Daoy (cell line): ENCODE measurements at places on chromosomes 4 and X. TPM values are rescaled to one million over a fixed set of nuclear protein-coding genes. Genes with fewer than 3 reads are reported as not detected.
A peak's percentile ranks its signal among the peaks of the same experiment; 100 is the strongest.

Gene WDFY3
- total RNA-seq, result 5.1 and 6.3 TPM in 2 replicates

DNA sequence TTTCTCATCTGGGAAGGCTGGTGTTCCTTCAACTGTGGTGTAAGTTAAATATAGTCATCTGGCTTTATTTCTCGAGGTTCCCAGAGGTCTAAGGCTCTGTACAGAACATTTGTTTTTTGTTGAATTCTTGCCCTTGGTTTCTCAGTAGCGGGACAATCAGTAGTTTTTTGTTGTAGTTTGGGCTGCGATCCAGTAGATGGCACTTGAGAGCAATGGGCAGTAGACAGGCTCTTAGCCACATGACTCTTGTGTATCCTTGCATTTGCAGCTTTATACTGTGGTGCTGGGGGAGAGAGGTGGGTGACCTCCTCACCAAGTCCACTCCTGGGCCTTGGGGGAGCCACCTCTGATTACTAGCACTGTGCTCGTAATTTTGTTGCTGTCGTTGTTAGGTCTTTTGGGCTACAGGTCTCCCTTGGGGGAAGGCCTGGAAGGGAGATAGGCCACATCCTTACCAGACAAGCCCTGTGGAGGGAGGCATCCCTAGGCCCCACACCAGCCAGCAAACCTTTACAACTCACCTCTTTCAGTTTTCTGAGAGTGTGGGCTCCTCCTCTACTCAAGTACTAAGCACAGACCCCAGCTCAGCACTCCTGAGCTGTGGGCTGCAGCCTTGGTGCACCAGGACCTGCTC is 8.1 kb downstream of the ETDB start:
- DNase-seq, result peak; percentile 12

- DNase-seq, result peak; percentile 82
Measured at GRCh38 chr4:84966382-84967242, at the start of gene WDFY3. Gene WDFY3, minus strand, starts transcription at chr4:84966690. Its CDS starts 106,099 bp downstream, at chr4:84860591.

GRCh38 chr4:147136751-147137150 is 191.1 kb upstream of the TTC29 start:
- no peak for DNase-seq

GRCh38 chr4:123183308-123183707 is 213.3 kb upstream of the SPRY1 start:
- no peak for DNase-seq

Gene BEX1
- total RNA-seq, result 26.9 and 37.9 TPM in 2 replicates

GRCh38 chr4:12399781-12400180 is 971.1 kb upstream of the HS3ST1 start:
- no peak for DNase-seq

- no peak for DNase-seq
Measured at GRCh38 chr4:149735796-149736195, 79.8 kb downstream of the IQCM start.

Gene GRPR
- not detected in 2 replicates for total RNA-seq

Gene NEUROG2
- 0.06 TPM in 1 of 2 replicates, not detected in the other for total RNA-seq

Gene TMEM187
- 0.86 and 1.5 TPM in 2 replicates for total RNA-seq

DNA sequence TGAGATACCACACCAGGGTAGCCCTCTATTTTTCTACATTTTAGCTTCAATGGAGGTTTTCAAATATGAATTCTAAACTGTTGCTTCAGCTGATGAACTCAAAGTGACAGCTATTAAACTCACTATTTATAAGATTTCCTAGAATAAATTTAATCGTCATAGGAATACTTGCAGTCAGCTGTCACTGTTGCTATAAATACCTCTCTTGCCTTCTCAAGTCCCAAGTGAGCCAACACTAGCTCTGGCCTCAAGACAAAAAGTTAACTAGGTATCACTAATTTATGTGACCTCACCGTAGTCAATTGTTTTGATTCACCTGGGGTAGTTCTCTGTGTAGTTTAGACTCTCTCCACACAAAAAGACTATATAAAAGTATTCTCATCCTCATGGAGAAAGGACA is 34.3 kb upstream of the PROM1 start:
- DNase-seq, result no peak

Gene IBSP
- not detected in 2 replicates for total RNA-seq

GRCh38 chr4:106355193-106355592 is 13.4 kb downstream of the GIMD1 start:
- no peak for DNase-seq

DNA sequence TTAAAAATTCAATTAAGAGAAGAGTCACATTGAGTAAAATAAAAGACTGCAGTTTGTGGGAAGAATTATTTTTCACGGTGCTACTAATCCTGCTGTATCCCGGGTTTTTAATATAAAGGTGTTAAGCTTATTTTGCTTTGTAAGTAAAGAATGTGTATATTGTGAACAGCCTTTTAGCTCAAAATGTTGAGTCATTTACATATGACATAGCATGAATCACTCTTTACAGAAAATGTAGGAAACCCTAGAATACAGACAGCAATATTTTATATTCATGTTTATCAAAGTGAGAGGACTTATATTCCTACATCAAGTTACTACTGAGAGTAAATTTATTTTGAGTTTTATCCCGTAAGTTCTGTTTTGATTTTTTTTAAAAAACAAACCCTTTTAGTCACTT is 39.7 kb downstream of the IRS4 start:
- no peak for DNase-seq

- no peak for DNase-seq
Measured at GRCh38 chr4:82489987-82490386, 59.6 kb downstream of the ENOPH1 start.

Gene DMP1
- not detected in 2 replicates for total RNA-seq

DNA sequence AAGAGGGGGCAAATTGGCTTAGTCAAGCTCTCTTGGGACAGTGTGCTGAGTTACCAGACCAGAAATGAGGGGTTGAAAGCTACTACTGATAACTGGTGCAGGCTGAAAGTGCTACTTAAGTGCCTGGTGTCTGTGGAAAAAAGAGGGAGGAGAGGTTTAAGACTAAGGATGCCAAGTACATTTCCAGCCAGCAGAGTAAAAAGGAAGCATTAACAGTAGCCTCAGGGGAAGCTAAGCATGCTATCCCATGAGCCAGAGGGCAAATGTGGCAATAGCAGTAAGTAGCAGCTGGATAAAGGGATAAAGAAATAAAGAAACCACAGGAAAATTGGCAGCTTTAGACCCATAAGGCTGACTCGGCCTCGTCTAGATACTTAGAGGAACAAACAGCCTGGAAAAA is 196.3 kb upstream of the MAB21L2 start:
- DNase-seq, result peak; percentile 7

DNA sequence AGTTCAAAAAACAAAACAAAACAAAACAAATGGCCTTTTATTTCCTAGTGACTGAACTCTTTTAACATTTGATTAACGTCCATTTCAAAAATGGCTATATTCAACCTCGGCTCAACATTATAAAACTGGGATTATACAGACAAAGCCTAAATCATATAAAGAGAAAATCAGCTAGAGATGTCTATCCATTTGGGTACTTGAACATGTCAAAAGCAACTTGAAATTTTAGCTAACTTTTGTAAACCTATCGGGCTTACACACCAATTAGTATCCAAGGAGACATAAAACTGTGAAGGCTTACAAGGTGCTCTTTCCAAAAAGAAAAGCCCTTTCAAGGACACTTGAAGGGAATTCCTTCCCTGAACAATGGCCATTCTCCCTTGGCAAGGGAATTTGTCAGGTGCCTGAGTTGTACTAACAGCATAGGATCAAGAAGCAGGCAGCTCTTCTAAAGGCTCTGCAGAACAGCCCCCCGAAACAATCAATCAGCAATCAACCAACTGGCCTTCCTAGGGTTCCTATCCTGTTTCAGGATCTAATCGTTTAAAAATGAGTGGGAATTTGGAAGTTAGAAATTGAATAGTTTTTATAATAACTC is 633.7 kb upstream of the HTR2C start:
- DNase-seq, result no peak

Gene GC
- not detected in 2 replicates for total RNA-seq

GRCh38 chrX:56764975-56765791 is 36.1 kb downstream of the NBDY start:
- no peak for DNase-seq

Gene LIMCH1
- total RNA-seq, result 30.2 and 40.7 TPM in 2 replicates

Gene EMCN
- total RNA-seq, result not detected in 2 replicates

Gene STEEP1
- total RNA-seq, result 59.4 and 87.3 TPM in 2 replicates

DNA sequence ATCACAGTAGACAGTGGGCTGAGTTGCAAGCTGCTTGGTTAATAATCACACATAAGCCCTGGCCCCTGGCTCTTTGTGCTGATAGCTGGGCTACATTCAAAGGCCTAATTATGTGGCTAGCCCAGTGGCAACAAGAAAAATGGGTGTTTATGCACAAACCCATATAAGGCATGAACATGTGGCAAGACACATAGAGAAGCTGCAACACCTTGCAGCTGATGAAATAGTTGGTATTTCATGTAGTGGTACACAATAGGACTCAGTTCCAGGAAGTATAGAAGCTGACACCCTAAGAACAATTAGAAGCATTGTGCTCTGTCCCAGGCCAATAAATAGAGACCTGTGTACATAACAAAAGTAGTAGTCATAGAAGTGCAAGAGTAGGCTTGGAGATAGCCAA is 14.6 kb upstream of the ZNF630 start:
- DNase-seq, result no peak

DNA sequence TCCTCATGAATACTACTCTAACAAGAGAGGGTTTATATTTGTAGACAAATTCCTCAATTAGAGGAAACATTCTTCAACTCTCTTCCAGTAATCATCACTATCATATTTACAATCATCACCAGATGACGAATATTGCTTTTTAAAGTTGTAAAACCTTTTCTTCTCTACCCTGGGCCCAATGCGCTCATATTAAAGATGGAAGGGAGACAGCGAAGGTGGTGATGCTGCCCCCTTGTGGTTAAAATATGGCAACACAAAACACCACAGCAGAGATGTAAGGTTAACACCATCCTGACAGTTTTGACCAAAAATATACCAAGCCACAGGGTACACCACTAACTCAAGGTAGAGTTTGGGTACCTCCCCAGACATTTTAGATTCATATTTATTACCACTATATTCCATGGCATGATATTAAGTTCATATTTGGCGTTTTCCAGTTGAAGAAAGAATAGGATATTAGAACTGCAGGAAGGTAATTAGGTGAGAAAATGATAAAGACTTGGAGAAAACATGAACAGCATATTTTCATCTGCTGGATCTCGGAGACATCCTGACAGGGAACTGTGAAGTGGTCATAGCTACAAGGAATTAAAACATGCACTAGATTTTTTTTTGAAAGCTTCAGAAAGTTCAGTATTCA is 72.8 kb downstream of the SLC9A7 start:
- peak; percentile 19 for DNase-seq

DNA sequence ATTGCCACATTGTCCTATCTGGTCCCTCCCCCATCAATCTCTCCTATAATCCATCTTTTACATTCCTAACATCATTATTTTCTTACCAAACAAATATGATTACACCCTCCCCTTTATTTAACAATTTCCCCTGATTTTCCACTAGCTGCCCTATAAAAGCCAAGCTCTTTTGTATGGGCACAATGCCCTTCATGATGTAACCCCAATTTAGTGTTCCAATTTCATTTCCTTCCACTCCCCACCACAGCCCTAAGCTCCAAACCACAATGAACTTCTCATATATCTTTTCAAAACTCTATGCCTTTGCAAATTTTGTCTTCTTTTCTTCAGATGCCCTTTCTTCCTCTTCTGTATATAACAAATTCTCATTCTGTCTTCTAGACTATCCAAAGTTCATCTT is 39.5 kb upstream of the PTPN13 start:
- DNase-seq, result peak; percentile 4

DNA sequence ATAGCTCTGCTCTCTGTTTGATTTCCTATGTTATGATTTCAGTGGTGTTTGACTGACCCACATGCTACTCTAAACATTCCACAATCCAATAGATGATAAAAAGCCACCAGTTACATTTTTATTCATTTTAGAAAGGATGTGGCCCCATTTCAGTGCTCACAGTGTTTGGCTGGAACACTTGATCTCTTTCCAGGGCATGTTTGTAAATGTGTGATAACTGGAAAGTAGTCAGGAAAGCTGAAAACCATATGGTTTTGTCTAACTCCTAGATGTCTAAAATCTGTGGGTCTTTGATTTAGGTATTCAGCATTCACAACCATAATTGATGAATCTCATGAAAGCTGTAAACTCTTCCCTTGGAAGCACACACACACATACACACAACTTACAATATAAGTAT is 904.9 kb upstream of the AGA start:
- no peak for DNase-seq

DNA sequence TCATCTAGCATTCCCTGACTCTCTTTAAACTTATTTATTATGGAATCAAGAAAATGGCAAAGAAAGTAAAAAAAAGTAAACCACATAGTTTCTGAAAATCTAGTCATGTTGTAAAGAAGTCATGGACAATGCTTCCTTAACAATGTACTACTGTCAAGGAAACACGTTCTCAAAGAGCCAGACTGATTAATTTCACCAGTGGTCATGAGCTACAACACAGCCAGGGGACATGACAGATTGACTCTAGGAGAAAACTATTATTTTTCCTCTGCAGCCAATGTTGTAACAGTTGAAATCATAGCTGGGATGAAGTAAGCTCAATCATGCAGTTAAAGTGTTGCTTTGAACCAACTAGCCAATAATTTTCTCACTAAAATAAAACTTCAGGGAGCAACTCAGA is 109.2 kb downstream of the MAPK10 start:
- DNase-seq, result no peak

Gene CCDC158
- not detected in 2 replicates for total RNA-seq

DNA sequence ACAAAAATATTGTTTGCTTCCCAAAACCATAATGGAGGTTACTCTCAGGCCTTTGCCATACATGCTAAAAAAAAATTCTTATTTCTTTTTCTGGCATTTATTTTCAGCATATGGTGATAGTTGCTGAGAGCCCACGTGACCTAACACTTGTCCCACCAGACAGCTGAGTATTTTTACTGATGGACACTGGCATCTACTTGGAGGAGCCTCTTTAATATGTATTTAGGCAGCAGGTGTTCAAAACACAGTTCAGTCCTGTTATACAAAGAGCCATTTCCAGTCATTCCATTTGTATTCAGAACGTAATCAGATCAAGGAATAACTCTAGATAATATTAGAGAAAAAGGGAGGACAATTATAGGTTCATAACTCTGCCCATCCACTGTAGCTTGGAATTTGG is 95.5 kb downstream of the CXCL13 start:
- DNase-seq, result no peak

DNA sequence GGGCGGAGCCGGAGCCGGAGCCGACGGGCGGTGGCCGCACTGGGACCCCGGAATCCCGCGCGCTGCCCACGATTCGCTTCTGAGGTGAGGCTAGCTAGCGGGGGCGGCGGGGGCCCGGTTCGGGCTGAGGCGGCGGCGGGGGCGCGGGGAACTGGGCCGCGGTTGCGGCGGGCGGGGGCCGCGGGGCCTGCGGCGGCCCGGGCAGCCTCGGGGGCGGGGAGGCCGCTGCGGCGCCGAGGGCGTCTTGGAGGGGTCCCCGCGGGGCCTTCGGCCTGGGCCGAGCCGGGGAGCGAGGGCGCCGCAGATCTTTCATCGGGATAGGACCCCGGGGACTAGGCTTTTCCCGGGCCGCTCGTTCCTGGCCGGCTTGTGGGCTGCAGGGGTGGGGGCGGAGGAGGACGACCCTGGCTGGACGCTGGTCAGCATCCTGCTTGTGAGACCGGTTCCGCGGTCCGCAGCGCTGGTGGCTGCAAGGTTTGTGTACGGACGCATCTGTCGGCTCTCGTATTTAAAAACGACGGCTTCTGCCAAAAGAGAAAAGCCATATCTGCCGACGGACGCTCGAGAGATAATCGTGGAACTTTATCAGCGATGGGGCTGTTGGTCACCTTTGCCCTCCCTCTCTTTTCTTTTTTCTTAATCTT is 419 bp downstream of the ADD1 start:
- DNase-seq, result no peak

- DNase-seq, result no peak
Measured at GRCh38 chrX:97402333-97402732, 518.6 kb downstream of the RPA4 start.
